ENCODE measurements at places on chromosomes 3 and 15. TPM values are rescaled to one million over a fixed set of nuclear protein-coding genes. Genes with fewer than 3 reads are reported as not detected.

TLR9 gene
- total RNA-seq: not detected

SH3GL3 gene
- 0.05 TPM for total RNA-seq

RTP4 gene
- 3.0 TPM for total RNA-seq

SOX2 gene
- total RNA-seq: not detected

XPC gene
- 43.6 TPM for total RNA-seq

PDZRN3 gene
- 46.0 TPM for total RNA-seq

OCA2 gene
- total RNA-seq: not detected

ATP13A4 gene
- total RNA-seq: not detected

CAMK2N2 gene
- total RNA-seq: not detected

SCN11A gene
- total RNA-seq: 0.15 TPM

P2RY14 gene
- not detected for total RNA-seq

CFAP91 gene
- total RNA-seq: 0.05 TPM

CRBN gene
- 47.9 TPM for total RNA-seq

TJP1 gene
- total RNA-seq: 28.8 TPM

FGD5 gene
- 5.6 TPM for total RNA-seq

SGO1 gene
- total RNA-seq: 1.9 TPM

ZBTB47 gene
- total RNA-seq: 20.2 TPM

C15orf61 gene
- 2.5 TPM for total RNA-seq

IL1RAP gene
- total RNA-seq: 14.3 TPM

CLDN1 gene
- not detected for total RNA-seq

TADA3 gene
- 72.3 TPM for total RNA-seq

NBEAL2 gene
- 0.87 TPM for total RNA-seq

GOLGA6L9 gene
- 0.06 TPM for total RNA-seq

SCAMP5 gene
- total RNA-seq: 0.83 TPM

RBP2 gene
- not detected for total RNA-seq

SLC12A6 gene
- total RNA-seq: 12.4 TPM

BTLA gene
- total RNA-seq: not detected

Measured in cardiac ventricle fibroblast (primary cell).